Thyroid gland (tissue), 4 donors: ENCODE measurements at places on chromosomes 4 and X. TPM values are rescaled to one million over a fixed set of nuclear protein-coding genes. Genes with fewer than 3 reads are reported as not detected.

GRCh38 chrX:107000013-107000515 lies at the start of gene MORC4:
Gene MORC4, minus strand, starts transcription at chrX:107000212. Its CDS starts 243 bp downstream, at chrX:106999969.
- DNase-seq = peak; percentile 86

GRCh38 chr4:178233906-178234305 lies 791.7 kb upstream of the AGA start:
- DNase-seq = no peak

GRCh38 chrX:37476571-37477170 lies 94.8 kb upstream of the LANCL3 start:
- no peak for DNase-seq

GRCh38 chr4:78031417-78031950 lies 25.6 kb upstream of the FRAS1 start:
- DNase-seq = no peak

DNA sequence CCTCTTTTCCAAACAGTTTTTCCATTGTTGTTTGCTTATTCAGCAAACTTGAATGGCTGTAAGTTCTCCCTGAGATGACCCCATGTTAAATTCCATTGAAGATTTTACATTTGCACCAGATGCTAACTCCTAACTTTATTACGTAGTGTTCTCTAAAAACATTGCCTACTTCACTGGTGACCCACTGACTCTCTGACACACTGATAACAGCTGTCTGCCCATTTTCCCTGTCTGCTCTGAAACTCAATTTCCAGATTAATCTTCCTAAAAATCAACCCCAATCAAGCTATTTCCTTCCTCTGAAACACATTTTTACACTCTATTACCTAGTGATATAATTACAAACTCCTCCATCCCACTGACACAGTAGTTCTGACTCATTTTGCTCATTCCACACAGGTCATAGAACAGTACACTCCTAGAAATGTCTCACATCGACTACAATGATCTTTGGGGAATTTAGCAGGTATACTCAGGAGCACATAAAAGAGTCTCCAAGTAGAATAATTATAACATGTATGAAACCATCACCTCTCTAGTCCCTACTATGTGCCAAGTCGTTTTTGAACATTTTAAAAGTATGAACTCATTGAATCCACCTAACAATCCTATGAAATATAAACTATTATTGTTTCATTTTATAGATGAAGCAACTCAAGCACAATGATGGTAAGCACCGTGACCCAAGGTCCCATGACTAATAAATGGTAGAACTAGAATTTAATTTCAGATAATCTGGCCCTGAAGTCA lies 210.9 kb downstream of the SLIT2 start:
- no peak for DNase-seq

GRCh38 chr4:26819026-26819425 lies 41.6 kb upstream of the STIM2 start:
- DNase-seq = no peak

DNA sequence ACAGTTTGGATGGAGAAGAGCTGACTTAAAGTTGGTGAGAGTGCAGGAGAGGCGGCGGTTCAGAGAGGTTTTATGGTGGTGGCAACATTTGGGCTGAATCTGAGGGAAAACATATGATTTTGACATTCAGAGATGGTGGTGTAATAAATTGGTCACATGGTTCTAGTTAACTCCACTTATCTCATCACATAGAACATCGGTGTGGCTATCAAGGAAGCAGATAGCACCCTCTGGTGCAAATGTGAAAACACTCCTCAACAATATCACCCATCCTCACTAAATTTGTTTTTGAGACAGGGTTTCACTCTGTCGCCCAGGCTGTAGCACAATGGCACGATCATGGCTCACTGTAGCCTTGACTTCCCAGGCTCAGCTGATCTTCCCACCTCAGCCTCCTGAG lies 28.8 kb downstream of the SUPT20HL2 start:
- no peak for DNase-seq

- DNase-seq = no peak
Measured at GRCh38 chr4:47002580-47002979, 9.2 kb upstream of the GABRA4 start.

DNA sequence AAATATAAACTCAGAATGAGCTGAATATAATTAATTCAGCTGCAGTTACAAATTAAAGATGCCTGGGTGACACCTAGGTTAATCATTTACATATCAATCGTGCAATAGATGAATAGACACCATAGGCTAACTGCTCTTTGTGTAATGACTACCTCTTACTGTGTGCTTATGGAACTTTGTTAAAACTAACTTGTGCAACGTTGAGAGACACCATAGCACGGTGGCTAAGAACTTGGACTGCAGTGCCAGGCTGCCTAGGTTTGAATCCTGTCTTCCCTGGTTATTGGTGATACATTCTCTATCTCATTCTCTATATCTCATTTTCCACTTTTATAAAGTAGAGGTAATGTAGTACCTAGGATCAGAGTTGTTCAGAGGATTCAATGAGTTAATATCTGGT lies 46.9 kb downstream of the SMAD1 start:
- DNase-seq = no peak

- no peak for DNase-seq
Measured at GRCh38 chrX:118594697-118595420, 99.2 kb downstream of the DOCK11 start.

GRCh38 chrX:36462142-36462541 lies 542.6 kb downstream of the CFAP47 start:
- no peak for DNase-seq

DNA sequence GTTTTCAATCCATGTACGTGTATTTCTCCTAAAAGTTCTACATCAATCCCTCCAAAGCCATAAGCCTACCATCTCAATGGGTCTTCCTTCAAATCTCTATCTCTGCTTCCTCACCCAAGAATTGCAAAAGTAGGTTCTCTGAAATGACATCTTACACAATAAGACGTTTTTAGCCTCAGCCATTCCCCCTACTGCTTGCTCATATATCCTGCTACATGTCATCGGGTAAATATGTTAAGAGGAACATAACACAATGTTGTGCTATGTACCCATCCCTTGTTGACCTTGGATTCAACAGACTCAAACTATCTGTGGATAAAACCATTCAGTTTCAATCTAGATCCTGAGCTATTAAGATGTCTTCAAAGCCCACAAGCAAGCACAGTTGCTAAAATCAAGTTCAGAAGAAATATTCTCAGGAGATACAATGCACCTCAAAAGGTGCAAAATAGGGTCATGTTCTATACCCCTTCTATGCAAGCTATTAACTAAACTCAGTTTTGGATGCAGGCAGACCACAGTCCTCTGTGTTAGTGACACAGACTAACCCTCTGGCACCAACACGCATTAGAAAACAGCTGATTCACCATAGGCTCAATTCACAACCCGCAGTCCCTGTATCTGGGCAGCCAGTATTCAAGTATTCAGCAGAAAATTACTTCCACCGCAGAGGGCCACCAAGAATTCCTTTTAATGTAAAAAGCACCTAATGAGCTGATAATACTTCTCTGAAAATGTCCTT lies 56.8 kb downstream of the CD99L2 start:
- DNase-seq = no peak

DNA sequence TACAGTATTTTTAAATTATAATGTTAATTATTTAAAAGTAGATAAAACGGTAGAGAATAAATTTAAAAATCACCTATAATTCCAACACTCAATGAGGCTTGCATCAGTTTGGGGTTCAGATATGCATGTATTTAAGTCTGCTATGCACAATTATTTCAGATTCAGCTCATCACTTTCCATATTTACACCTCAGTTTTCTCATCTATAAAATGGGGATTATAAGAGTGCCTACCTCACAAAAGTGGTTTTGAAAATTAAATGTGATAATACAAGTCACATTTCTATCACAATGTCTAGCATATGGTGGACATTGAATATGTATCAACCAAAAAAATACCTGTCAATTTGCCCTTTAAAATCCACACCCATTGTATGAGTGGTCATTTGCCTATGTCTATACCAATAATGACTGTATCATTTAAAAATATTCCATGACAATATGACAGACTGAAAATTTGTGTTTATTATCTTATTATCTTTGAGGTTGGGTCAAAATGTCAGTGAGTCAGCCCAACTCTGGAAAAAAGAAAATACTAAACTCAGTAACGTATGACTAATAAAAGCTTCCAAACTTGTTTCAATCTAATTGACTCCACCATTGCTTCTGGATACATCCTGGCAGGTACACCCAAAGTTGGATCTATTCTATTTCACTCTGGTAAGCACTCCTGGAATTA lies 20.8 kb downstream of the OR13H1 start:
- no peak for DNase-seq

DNA sequence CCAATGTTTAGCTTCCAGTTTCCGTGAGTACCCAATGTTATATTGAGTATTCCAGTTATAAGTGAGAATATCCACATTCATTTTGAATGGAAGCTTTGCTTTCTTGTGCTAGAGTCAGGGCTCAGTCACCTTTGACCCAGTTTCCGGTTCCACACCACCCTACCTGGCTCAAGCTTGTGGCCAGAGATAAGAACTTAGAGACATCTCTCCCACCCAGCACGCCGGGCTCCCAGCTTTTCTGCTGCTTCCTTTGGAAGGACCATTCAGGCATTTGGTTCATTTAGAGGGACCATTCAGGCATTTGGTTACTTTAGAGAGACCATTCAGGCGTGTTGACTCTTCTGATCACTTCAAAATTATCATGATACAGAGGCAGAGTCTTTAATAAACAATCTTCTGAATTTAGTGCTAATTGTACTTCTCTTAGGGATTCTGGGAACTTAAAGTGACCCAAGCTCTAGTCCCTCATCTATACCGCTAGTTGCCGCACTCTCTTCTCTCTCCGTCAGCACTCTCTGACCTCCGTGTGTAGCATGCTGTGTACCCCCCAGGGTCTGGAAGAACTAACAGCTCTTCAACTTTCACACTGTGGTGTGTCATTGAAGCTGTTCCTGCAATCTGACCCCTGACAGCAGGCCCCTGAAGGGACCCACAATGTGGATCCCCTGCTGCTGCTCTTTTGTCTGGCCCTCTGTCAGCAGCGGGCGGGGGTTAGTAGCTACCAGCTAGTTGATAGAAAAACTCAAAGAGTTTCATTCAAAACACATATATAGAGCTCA lies 943.1 kb downstream of the ARAP2 start:
- no peak for DNase-seq

- DNase-seq = no peak
Measured at GRCh38 chr4:157005193-157005592, 33.6 kb upstream of the PDGFC start.

GRCh38 chr4:155809835-155810234 lies 51.0 kb downstream of the GUCY1B1 start:
- no peak for DNase-seq

CXCL10 gene
- total RNA-seq = 2.7 TPM

RTL5 gene
- total RNA-seq = 6.6 TPM

ZXDB gene
- total RNA-seq = 15.2 TPM

BLTP1 gene
- total RNA-seq = 178 TPM

MAGEA6 gene
- not detected for total RNA-seq

CNKSR2 gene
- total RNA-seq = 10.9 TPM

CTAG2 gene
- total RNA-seq = not detected

SERTM2 gene
- total RNA-seq = not detected

RS1 gene
- not detected for total RNA-seq

NAA11 gene
- total RNA-seq = not detected

PI4K2B gene
- total RNA-seq = 50.5 TPM

SULT1B1 gene
- 0.54 TPM for total RNA-seq

DUX4 gene
- not detected for total RNA-seq

SGCB gene
- 13.9 TPM for total RNA-seq

SSX4B gene
- total RNA-seq = not detected
